Kidney (tissue), 22 donors: ENCODE measurements at places on chromosomes 2 and 18.

DNA sequence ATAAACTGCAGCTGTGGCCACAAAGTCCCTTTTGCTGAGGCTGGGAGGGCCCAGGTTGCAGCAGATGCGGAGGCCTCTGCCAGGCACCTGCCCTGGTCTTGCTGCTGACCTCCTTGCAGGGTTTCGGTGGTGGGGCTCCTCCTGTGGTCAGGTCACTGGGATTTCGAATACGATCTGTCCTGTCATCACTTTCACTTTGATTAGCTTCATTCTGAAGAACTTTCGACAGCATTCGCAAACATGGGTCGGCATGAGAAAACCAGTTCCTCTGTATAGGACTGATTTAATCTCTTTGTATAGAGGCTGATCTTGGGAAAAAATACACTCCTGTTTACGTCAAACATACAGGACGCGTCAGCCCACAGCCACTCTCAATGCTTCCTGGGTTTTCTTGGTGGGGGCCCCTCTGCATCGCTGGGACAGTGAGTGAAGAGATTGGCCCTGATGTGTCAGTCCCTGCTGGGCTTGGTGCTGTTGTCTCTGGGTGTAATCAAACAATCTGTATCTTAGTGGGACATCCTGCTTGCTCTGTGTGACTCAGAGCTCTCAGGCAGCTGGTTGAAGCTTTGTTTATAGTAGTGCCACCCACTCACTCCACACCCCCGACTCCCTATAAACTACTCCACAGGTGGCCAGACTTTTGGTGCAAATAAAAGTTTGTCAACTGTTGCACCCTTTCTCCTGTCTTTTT lies 209.4 kb upstream of the CXCR4 start:
- DNase-seq, result no peak

GRCh38 chr2:135473567-135473966 lies 57.5 kb downstream of the ZRANB3 start:
- no peak for DNase-seq

DNA sequence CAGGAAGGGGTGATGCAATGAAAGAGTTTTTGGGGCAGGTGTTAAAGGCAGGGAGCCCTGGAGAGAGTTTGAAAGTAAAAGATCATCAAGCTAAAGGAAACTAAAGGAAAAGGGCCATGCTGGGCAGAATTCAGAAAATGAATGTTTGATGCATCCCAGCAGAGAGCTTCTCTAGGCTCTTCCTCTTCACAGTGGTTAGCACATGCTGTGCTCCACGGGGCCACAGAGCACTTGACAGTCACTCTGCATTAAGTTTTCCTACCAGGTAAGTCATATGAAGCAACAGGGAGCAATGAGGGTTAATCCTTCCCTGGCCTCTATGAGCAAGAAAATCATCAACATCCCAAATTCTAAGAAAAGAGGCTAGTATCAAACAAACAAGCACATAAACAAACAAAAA lies 895.2 kb downstream of the TRIB2 start:
- DNase-seq, result no peak

- no peak for DNase-seq
These were observed 36.4 kb downstream of the COL3A1 start for GRCh38 chr2:189010536-189010935.

GRCh38 chr2:197182668-197183067 lies 127.9 kb downstream of the ANKRD44 start:
- no peak for DNase-seq

GRCh38 chr2:239354132-239354790 lies 46.6 kb downstream of the HDAC4 start:
- no peak for DNase-seq

DNA sequence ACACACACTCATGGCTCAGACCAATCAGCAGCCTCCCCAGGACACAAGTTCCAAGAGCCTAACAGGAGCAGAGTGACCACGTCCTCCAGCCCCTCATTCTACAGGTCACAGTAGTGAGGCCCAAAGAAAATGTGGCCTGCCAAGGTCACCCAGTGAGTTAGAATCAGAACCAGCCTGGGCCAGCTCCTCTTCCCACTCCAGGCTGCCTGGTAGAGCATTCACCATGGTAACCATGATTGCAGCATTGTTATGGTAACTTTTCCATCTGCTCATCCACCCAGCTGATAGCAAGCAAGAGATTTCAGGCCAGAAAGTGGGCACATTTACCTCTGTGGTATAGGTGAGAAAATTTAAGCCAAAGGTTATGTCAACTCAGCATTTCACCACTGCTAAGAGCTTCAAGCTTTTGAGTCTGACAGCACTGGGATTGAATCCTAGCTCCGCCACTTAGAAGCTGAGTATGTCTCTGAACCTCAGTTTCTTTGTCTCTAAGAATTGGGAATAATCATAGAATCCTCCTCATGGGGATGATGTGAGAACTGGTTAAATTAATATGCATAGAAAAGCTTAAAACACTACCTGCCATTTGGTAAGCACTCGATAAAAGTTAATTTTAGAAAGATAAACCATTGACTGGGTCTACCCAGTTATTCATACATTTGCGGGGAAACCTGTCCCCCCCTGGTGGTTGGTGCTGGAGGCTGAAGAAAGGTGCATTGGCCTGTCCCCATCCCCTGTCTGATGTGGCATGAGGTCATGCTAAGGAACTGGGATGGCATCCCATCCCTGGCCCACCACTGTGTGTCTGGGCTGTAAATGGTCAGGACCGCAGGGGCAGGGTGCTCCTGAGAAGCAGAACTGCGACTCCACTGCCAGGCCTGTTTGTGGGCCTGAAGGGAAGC lies 181.5 kb downstream of the KLHL29 start:
- DNase-seq, result no peak

- DNase-seq, result no peak
These were observed 223.1 kb downstream of the CALCRL start for GRCh38 chr2:187224989-187225388.

GRCh38 chr2:64595397-64596176 lies 58.1 kb downstream of the SERTAD2 start:
- DNase-seq, result peak; percentile 67

- DNase-seq, result no peak
These were observed 12.9 kb downstream of the DUSP19 start for GRCh38 chr2:183091318-183091953.
